ENCODE measurements at places on chromosomes 16 and 17. TPM values are rescaled to one million over a fixed set of nuclear protein-coding genes. Genes with fewer than 3 reads are reported as not detected.

GRCh38 chr16:77424871-77425604 is 9.8 kb downstream of the ADAMTS18 start:
- peaks cover 11% of the 10 kb centered on the region for H3K4me1 ChIP-seq
- no peak overlapping the region for H3K4me3 ChIP-seq
- H3K27me3 ChIP-seq: peaks cover 3% of the 10 kb centered on the region
- DNase-seq: no peak
- peaks cover 10% of the 10 kb centered on the region for H3K36me3 ChIP-seq
- no peak overlapping the region for H3K27ac ChIP-seq

- H3K4me3 ChIP-seq: no peak overlapping the region
- no peak for DNase-seq
- H3K27ac ChIP-seq: no peak overlapping the region
- H3K36me3 ChIP-seq: no peaks in the 10 kb centered on the region
- peaks cover 6% of the 10 kb centered on the region for H3K4me1 ChIP-seq
These were observed 223.9 kb downstream of the TANC2 start for GRCh38 chr17:63189930-63190329.

DNA sequence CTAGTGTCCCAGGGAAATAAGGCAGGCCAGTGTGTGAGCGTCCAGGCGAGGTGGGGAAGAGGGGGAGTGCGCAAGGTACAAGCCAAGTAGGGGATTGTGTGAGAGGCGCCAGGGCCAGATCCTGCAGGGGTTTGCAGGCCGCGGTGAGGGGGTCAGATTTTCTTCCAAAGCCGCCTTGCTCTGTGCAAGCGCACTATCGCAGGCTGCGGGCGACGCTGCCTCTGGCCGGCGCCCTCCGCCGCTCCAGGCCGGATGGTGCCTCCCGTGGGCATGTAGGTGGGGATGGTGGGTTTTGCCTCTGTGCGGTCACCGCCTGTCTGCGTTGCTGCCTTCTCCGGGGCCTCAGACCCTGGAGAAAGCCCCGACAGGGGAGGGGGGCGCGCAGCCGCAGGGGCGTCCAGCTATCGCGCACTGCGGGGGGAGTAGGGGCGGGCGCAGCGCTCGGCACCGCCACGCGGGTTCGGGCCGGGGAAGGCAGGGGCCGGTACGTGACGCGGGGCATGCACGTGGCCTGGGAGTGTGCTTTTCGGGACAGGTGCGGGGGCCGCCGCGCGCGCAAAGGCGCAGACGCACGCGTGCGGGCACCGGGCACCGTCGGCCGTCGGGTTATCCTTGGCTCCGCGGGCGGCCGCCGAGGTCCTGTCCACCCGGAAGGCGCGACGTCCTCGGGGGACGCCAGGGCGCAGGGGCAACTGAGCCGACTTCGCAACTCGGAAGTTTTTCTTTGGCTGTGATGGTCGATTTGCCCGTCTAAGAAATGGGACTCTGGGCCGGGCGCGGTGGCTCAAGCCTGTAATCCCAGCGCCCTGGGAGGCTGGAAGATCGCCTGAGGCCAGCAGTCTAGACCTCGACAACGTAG is 1.1 kb upstream of the HAPSTR1 start:
- H3K4me3 ChIP-seq: peak overlapping the region; percentile 81
- peaks cover 9% of the 10 kb centered on the region for H3K36me3 ChIP-seq
- H3K27ac ChIP-seq: peak overlapping the region; percentile 96
- H3K27me3 ChIP-seq: no peaks in the 10 kb centered on the region
- H3K4me1 ChIP-seq: peaks cover 21% of the 10 kb centered on the region
- peak; percentile 45 for DNase-seq

DNA sequence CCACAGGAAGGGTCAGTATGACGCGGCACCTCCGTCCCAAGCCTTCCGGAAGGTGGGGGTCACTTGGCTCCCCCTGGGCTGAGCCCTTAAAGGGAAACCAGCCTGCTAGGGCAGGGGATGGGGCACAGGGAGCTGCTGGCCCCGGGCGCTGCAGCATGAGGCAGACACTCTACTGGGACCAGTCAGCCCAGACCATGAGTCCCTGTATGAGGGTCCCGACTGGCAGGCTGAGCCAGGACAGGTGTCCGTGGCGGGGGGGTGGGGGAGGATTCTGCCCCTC is 43.4 kb upstream of the ZC3H18 start:
- H3K27me3 ChIP-seq: no peaks in the 10 kb centered on the region
- no peak overlapping the region for H3K4me3 ChIP-seq
- no peak for DNase-seq
- H3K27ac ChIP-seq: no peak overlapping the region
- peaks cover 28% of the 10 kb centered on the region for H3K4me1 ChIP-seq

DNA sequence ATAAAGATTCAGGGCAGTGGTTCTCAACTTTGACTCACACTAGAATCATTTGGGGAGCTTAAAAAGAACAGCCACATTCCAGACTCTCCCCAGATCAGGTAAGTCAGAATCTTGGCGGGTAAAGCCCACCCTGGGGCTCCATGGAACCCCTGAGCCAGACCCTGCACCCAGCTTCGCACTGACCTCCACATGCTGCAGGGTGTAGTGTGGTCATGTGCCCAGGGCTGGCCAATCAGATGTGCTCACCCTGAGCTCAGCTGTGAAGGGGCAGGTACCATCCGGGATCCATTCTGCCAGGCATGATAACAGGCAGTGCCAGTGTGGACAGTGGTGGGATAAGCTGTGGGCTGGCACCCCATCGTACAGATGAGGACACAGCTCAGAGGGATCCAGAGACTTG is 28.1 kb upstream of the MED9 start:
- H3K27me3 ChIP-seq: peaks cover 6% of the 10 kb centered on the region
- H3K4me1 ChIP-seq: peaks cover 16% of the 10 kb centered on the region
- no peak overlapping the region for H3K4me3 ChIP-seq
- DNase-seq: no peak

GRCh38 chr16:49092704-49093103 is 188.9 kb downstream of the CBLN1 start:
- no peak for DNase-seq
- H3K36me3 ChIP-seq: no peaks in the 10 kb centered on the region
- no peak overlapping the region for H3K27ac ChIP-seq

DNA sequence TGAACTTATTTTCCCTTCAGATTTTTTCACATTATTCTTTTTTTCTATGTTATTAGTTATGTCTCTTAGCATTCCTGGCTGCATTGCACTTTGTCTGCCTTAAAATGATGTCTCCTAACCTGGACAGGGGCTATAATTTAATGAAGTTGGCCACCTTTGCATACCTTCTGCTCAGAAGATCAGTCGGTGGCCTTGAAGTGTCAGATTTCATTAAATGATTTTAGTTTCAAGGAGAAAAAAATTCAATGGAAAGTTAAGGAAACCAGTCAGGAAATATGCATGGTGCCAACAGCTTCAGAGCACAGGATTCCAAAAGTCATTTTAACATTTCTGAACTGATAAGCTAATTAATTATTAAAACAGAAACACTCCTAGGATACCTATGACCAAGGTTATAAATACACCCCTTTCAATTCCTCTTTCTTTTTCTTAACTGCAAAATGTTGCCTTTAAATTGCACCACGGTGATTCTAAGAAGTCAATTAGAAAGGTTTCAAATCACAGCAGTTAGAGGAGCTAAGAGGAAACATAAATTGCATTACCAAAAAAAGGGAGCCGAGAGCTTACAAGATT is 533.4 kb downstream of the KCNJ2 start:
- no peak overlapping the region for H3K27ac ChIP-seq
- H3K4me1 ChIP-seq: no peaks in the 10 kb centered on the region
- no peaks in the 10 kb centered on the region for H3K36me3 ChIP-seq
- no peak overlapping the region for H3K4me3 ChIP-seq
- H3K27me3 ChIP-seq: no peaks in the 10 kb centered on the region

- H3K4me1 ChIP-seq: peaks cover 47% of the 10 kb centered on the region
- no peaks in the 10 kb centered on the region for H3K27me3 ChIP-seq
- peak overlapping the region; percentile 57 for H3K27ac ChIP-seq
- DNase-seq: no peak
- H3K36me3 ChIP-seq: no peaks in the 10 kb centered on the region
These were observed 6.9 kb upstream of the SLC13A2 start for GRCh38 chr17:28466521-28467048.

DNA sequence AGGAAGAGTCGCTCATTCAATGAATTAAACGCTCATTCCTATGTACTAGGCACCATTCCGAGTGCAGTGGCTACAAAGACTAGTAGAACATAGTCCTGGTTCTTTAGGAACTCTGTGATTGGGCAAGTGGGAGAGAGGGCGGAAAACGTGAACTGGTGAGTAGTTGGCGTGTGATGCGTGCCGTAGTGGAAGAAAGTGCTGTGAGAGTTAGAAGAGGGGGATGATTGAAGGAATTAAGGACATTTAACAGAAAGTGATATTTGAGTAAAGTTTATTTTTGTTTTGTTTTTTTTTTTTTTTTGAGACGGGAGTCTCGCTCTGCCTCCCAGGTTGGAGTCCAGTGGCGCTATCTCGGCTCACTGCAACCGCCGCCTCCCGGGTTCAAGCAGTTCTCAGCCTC is 7.9 kb upstream of the SLFN14 start:
- peaks cover 16% of the 10 kb centered on the region for H3K4me1 ChIP-seq
- peaks cover 35% of the 10 kb centered on the region for H3K27me3 ChIP-seq
- peak overlapping the region; percentile 99 for H3K27ac ChIP-seq
- peak overlapping the region; percentile 93 for H3K4me3 ChIP-seq
- no peaks in the 10 kb centered on the region for H3K36me3 ChIP-seq
- DNase-seq: no peak

DNA sequence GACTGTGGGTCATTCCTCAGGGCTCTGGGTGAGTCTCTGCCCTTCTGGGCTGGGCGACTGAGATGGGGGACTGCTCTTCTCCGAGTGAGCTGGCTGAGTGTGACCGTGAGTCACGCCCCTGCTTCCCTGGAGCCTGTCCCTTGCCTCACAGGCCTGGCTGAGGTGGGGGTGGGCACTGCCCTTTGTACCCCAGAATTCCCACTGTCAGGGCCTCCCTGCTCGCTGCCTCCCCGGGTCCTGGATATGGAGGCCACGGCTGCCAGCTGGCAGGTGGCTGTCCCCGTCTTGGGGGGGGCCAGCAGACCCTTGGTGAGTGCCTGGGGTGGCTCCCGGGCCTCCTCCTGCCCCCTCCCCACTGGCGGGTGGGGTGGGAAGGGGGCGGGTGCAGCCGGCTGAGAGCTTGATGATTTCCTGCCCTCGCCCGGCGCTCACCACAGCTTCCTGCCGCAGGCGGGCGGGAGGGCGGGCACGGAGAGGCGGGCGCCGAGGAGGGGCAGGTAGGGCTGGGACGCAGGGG is at the start of gene LAT:
TSS of gene LAT (plus strand) at position 434 of the 517 bp plus-strand sequence. CDS start 366 bp downstream, outside the sequence.
- H3K27ac ChIP-seq: no peak within 1 kb of the TSS
- no peaks in the 10 kb centered on the region for H3K4me1 ChIP-seq
- H3K36me3 ChIP-seq: peaks cover 21% of the 10 kb centered on the region
- no peak within 1 kb of the TSS for H3K4me3 ChIP-seq
- H3K27me3 ChIP-seq: no peaks in the 10 kb centered on the region
- DNase-seq: no peak

- H3K4me3 ChIP-seq: no peak overlapping the region
- peaks cover 23% of the 10 kb centered on the region for H3K4me1 ChIP-seq
- H3K36me3 ChIP-seq: no peaks in the 10 kb centered on the region
- no peak for DNase-seq
- peak overlapping the region; percentile 54 for H3K27ac ChIP-seq
These were observed 560.3 kb downstream of the WWOX start for GRCh38 chr16:78659668-78660217.

GRCh38 chr16:26950636-26951035 is 116.1 kb upstream of the C16orf82 start:
- H3K36me3 ChIP-seq: no peaks in the 10 kb centered on the region
- H3K4me3 ChIP-seq: no peak overlapping the region
- H3K4me1 ChIP-seq: peaks cover 3% of the 10 kb centered on the region
- peaks cover 45% of the 10 kb centered on the region for H3K27me3 ChIP-seq

The KRT16 gene
- total RNA-seq: not detected

The RAP1GAP2 gene
- total RNA-seq: 116 TPM

The SSTR5 gene
- total RNA-seq: 1.4 TPM

The OR1F1 gene
- not detected for total RNA-seq

The NTN3 gene
- total RNA-seq: 2.5 TPM

The ENPP7 gene
- total RNA-seq: not detected

The RAC3 gene
- 25.2 TPM for total RNA-seq

The NPIPA8 gene
- total RNA-seq: 0.34 TPM

The DUSP14 gene
- total RNA-seq: 19.2 TPM

The GNGT2 gene
- not detected for total RNA-seq
